ENCODE measurements at places on chromosomes 6 and 20.

DNA sequence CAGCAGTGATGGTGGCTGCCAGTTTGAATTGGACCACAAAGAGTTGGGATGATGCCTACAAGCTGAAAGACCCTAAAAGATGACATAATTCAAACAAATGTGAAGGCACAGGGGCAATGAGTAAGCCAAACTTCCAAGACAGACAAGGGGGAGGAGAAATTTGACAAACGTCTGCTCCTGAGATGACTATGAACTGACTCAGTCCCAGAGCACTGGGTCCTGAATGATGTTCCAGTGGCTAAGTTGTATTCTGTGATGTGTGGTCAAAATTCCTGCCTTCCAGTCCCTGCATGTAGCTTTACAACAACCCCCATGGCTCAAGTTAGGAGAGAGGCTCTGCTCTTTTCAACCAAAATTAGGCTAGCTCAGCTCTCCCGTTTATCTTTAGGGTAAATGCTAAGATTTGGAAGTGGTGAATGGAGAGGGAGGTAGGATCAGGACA lies 86.1 kb upstream of the SIRPA start:
- DNase-seq, result peak; percentile 46

- no peak for DNase-seq
These were observed 327.3 kb upstream of the HSF2 start for GRCh38 chr6:122072014-122072647.

DNA sequence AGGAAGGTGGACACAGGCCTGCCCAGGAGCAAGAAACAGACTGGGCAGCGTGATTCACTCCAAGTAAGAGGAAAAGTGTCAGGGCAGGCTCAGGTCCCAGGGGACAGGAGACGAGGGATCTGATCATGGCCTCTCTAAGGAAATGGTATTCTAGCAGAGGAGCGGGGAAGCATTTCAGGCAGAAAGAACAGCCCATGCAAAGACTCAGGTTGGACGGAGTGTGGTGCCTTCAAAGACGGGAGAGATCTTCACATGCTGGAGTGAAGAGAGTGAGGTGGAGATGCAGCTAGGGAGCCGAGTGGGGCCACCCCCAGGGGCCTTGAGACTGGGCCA lies 161.1 kb downstream of the SYCP2 start:
- no peak for DNase-seq

GRCh38 chr6:5403076-5403475 lies 141.8 kb downstream of the FARS2 start:
- DNase-seq, result peak; percentile 18

DNA sequence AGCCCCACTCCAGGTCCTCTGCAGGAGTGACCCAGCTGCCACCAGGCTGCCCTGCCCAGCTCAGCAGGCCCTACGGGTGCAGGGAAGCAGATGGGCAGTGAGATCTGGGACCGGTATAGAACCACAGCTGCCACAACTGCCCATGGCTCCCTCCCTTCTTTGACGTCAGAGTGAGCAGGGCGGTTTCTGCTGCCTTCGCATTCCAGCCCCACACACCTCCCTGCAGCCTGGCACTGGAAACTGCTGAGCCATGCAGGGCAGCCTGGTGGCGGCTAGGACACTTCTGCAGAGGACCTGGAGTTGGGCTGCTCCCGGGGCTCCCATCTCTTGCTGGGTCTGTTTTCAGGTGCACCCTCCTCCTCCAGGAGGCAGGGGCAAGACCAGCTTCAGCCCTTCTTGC lies 101.6 kb upstream of the CD93 start:
- no peak for DNase-seq

- DNase-seq, result peak; percentile 56
These were observed 27.5 kb upstream of the SIRPA start for GRCh38 chr20:1867495-1868260.

- no peak for DNase-seq
These were observed 69.6 kb upstream of the THBS2 start for GRCh38 chr6:169323221-169323620.

DNA sequence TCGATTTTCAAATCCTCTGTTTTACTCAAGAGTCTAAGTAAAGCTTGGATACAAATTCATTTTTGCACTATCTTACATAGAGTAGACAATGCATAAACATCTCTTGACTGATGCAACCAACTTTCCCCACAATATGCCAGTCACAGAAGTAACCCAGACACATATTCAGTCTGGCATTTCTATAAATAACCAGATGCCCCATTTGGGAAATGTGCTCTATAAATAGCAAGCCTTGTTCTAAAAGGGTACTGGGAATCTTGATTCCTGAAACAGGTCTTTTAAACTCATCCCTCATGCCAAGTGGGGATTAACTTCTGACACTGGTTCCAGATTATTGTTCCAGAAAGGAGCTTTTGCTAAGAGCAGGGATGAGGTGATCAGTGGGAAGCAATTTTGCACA lies 411.7 kb downstream of the EPM2A start:
- DNase-seq, result no peak

- DNase-seq, result no peak
These were observed 31.1 kb upstream of the STX16 start for GRCh38 chr20:58619864-58620431.

DNA sequence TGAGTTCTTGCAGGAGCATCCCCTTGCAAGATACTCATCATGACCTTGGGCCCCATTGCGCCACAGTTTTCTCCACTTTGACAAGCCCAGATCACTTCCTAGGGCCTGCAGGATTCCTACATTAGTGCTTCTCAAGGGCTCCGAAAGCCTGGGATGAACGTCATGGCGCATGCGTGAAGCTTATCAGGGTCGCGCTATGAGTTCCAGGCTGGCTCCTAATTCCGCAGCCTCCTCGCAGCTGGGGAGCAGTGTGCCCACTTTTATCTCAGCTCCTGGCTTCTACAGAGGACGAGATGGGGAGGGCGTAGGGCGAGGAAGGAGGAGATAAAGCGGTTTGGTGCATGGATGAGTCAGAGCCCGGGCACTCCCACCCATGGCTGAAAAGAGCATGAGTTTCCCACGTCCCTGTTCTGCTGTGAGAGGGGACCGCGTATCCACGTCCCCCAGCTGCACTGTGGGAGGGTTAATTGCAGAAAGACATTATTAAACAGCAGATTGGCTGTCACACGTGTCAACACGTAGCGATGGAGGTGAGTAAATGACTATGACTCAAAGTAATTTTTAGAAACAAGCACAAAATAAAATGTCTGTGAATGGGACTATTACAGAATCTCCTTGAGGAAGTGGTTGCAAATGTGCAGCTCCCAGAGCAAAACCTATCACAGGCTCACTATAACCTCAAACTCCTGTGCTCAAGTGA lies 72.9 kb upstream of the DSP start:
- no peak for DNase-seq

DNA sequence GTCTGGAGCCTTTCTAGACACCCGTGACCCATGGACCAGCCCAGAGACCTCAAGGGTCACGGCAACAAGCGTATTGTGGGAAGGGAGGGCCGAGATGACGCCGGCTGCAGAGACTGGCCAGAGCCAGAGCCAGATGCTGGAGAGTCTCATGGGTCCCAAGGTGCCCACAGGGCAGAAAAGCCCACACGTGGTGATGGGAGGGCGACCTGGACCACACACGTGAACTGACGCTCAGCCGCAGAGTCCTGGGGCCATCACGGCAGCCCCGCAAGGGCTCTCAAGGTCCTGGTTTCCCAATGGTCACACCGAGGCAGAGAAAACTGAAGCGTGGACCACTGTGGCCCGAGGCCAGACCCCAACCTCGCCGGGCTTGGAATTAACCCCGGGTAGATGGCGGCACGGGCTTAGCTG lies 92.6 kb downstream of the YTHDF1 start:
- DNase-seq, result no peak

DNA sequence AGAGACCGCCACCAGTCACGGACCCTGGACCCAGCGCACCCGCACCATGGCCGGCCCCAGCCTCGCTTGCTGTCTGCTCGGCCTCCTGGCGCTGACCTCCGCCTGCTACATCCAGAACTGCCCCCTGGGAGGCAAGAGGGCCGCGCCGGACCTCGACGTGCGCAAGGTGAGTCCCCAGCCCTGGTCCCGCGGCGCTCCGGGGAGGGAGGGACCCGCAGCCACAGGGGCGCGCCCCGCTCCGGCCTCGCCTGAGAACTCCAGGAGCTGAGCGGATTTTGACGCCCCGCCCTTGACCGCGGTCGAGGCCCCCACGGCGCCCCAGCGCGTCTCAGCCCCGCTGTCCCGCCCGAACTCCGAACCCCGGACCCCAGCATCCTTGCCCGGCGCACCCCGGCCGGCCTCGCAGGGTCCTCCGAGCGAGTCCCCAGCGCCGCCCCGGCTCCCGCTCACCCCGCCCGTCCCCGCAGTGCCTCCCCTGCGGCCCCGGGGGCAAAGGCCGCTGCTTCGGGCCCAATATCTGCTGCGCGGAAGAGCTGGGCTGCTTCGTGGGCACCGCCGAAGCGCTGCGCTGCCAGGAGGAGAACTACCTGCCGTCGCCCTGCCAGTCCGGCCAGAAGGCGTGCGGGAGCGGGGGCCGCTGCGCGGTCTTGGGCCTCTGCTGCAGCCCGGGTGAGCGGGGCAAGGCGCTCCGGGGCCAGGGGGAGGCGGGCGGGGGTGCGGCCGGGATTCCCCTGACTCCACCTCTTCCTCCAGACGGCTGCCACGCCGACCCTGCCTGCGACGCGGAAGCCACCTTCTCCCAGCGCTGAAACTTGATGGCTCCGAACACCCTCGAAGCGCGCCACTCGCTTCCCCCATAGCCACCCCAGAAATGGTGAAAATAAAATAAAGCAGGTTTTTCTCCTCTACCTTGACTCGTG lies at the start of gene OXT:
Gene OXT (plus strand): TSS at position 11 of the 920 bp plus-strand sequence. CDS start 36 bp downstream, at position 47.
- no peak for DNase-seq

DNA sequence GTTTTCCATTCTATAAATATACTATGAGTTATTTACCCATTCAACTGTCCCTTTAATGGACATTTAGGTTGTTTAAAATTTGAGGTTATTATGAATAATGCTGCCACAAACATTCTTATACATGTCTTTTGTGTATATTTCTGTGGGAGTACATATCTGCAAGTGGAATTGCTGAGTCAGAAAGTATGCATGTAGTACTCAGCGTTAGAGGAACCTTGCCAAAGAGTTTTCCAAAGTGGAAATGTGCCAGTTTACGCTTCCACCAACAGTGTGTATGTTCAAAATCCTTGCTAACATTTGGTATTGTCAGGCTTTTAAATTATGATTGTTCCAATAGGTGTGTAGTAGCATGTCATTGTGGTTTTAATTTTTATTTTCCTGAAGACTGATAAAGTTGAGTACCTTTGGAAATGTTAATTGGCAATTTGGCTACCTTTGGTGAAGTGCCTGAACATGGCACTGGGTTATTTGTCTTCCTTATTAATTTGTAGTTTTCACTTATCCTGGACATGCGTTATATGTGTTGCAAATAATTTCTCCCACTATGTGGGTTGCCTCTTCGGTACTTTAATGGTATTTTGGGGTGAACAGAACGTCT lies 341.2 kb downstream of the CD83 start:
- DNase-seq, result no peak

- DNase-seq, result no peak
These were observed 6.1 kb upstream of the RWDD1 start for GRCh38 chr6:116564921-116565872.

- peak; percentile 59 for DNase-seq
These were observed 20.6 kb upstream of the ARHGAP18 start for GRCh38 chr6:129730477-129731165.

DNA sequence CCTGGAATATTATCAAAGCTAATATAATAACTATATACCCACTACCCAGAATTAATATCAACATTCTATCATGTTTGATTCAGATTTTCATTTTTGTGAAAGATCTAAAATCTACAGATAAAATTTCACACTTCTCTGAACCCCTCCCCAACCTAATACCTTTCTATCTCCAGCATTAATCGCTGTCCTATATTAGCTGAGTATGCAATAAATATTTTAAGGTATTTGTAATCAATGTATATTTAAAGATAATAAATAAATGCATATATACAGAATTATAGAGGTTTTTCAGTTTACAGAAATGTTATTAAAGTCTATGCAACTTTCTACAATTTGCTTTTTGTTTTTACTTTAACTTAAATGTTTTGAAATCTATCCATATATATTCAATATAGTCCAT lies 156.7 kb upstream of the NRSN1 start:
- no peak for DNase-seq

DNA sequence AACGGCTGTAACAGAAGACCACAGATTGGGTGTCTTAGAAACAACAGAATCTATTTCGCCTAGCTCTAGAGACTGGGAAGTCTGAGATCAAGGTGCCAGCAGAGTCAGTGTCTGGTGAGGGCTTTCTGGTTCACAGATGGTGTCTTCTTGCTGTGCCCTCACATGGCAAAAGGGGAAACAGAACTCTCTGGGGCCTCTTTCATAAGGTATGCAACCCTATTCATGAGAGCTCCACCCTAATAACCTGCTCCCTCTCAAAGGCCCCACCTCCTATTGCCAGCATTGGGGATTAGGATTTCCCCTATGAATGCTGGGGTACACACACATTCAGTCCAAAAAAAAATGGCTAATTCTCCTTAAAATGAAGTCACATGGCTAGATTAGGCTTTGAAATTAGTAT lies 10.0 kb downstream of the TXNDC5 start:
- DNase-seq, result no peak

DNA sequence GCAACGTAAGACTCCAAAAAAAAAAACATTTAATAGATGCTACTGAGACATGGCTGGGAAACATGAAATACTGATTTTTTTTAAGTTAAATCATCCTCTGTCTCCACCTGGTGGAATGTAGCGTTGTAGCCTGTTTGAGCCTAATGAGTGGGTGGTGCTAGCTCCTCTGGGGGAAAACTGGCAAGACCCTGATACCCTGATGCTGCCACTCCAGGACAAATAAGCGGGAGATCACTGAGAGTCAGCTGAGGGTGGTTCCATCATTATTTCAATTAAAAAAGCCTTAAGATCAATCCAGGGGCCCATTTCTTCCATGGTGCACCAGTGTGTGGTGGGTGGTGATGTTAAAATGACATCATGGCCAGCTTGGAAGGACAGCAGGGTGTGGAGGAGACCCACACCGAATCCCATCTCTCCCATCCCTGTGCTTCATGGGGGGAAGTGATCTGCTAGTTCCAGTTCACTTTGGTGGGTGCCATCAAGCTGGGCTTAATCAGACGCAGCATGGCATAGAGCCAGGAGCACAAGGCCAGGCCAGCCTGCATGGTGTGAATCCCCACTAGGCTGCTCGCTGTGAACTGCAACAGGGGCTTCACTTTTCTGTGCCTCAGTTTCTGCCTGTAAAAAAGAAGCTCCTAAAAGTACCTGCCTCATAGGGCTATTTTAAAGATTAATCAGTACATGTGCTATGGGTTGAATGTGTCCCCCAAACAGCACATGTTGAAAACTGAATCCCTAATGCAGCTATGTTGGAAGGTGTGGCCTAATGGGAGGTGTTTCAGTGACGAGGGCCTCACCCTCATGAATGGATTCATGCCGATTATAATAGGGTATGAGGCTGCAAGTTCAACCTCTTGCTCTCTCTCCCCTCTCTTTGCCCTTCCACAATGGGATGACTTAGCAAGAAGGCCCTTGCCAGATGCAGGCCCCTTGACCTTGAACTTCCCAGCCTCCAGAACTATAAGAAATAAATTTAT lies 13.0 kb upstream of the MRPS10 start:
- peak; percentile 21 for DNase-seq

GRCh38 chr6:22949967-22950366 lies 380.6 kb downstream of the HDGFL1 start:
- no peak for DNase-seq

GRCh38 chr6:42805297-42805861 lies 23.5 kb downstream of the BICRAL start:
- DNase-seq, result no peak
